ENCODE measurements at places on chromosomes 6 and 20.

DNA sequence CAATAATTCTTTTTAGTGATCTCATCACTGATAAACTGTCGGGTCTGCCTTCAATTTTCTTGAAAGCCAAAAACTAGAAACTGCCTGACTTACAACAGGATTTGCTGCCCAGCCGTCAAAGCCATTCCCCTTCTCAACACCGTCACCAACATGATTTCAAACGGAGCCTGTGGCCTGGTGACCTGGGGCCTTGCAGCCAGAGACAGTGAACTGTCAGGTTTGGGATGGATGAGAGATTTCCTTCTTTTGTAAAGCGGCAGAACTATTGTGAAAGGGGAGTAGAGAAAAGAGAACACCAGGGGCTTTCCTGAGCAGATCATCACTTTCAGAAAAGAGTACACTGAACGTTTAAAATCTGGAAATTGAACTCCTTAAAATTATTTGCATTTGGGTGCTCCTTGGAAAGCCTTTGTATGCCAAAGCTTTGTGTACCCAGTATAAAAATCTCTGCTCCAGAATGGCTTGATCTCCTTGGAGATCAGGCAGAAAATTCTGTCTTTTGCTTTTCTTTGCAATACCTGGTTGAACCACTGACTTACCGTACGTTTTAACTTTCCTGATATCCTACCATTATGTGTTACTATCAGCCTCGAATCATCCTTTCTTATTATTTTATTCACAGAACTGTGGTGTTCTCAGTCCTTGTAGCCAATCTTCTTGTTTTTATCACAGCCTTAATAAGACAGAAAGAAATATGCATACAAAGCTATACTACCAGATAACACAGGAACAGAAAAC is 125.2 kb downstream of the PACRG start:
- H3K27ac ChIP-seq: no peak overlapping the region
- H3K36me3 ChIP-seq: no peaks in the 10 kb centered on the region
- H3K4me3 ChIP-seq: no peak overlapping the region
- H3K4me1 ChIP-seq: no peaks in the 10 kb centered on the region
- DNase-seq: no peak

DNA sequence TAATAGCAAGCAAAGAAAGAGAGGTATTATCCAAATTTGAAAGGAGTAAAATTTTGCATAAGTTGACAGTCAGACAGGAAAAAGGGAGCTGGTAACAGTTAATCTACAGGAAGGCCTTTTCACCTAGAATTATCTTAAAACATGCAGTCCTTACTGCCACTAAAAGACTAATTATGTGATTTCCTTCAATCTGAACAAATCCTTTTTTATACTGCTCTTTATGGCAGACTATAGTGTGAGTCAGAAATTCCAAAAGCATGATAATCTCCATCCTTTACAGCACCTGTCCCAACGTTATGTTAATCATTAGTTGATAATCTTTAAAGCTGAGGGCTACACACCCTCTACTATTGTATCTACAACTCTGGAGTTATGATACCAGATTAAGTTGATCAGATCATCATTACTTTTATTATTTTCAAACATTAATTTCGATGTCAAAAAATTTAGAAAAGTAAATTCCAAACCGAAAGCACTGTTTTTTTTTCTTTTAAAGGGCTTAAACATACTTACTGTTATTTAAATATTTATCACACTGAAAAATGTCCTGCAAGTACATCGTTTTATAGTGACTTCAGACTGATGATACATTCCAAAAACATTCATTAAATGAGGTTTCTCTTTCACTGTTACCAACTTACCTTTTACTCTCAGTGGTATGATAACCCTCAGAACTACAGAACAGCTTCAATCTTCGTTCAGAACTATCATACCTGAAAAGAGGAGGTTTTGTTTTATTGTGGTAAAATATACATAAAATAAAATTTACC is 33.2 kb upstream of the AKAP7 start:
- no peaks in the 10 kb centered on the region for H3K4me1 ChIP-seq
- no peak overlapping the region for H3K4me3 ChIP-seq
- no peak overlapping the region for H3K27ac ChIP-seq
- DNase-seq: no peak

- H3K4me3 ChIP-seq: no peak overlapping the region
- H3K27ac ChIP-seq: no peak overlapping the region
- DNase-seq: no peak
- H3K4me1 ChIP-seq: no peaks in the 10 kb centered on the region
- H3K27me3 ChIP-seq: no peaks in the 10 kb centered on the region
- no peaks in the 10 kb centered on the region for H3K36me3 ChIP-seq
Observed at GRCh38 chr6:18985996-18986395, 598.8 kb downstream of the RNF144B start.

DNA sequence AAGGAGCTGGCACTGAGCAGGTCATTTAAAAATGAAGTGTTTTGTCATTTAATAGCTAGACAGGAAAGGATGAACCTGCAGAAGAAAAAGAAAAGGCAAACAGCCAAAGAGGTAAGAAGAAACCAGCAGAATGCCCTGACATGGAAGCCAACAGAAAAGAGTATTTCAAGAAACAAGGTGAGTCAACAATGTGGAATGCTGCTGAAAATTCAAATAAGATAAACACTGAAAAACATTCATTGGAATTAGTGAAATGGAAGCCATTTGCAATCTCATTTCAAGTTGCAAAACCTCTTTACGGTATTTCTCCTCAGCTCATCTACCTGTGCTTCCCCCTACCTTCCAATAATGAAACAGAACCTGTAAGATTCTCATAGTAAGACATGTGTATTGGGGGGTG is 59.6 kb downstream of the RWDD2A start:
- H3K27ac ChIP-seq: no peak overlapping the region
- no peak overlapping the region for H3K4me3 ChIP-seq
- H3K36me3 ChIP-seq: no peaks in the 10 kb centered on the region
- no peaks in the 10 kb centered on the region for H3K27me3 ChIP-seq
- H3K4me1 ChIP-seq: no peaks in the 10 kb centered on the region
- DNase-seq: no peak

- DNase-seq: no peak
- H3K4me3 ChIP-seq: peak within 1 kb of the TSS; percentile 39
- peaks cover 24% of the 10 kb centered on the region for H3K4me1 ChIP-seq
- H3K27ac ChIP-seq: no peak within 1 kb of the TSS
Observed at GRCh38 chr20:54173653-54174456, at the start of gene CYP24A1. CYP24A1 (minus strand) TSS chr20:54173986; CDS start chr20:54173579, 407 bp downstream.

- peak overlapping the region; percentile 42 for H3K4me3 ChIP-seq
- H3K36me3 ChIP-seq: no peaks in the 10 kb centered on the region
- H3K27ac ChIP-seq: no peak overlapping the region
- no peaks in the 10 kb centered on the region for H3K27me3 ChIP-seq
- DNase-seq: no peak
Observed at GRCh38 chr6:11711003-11711983, 67.3 kb downstream of the ADTRP start.

DNA sequence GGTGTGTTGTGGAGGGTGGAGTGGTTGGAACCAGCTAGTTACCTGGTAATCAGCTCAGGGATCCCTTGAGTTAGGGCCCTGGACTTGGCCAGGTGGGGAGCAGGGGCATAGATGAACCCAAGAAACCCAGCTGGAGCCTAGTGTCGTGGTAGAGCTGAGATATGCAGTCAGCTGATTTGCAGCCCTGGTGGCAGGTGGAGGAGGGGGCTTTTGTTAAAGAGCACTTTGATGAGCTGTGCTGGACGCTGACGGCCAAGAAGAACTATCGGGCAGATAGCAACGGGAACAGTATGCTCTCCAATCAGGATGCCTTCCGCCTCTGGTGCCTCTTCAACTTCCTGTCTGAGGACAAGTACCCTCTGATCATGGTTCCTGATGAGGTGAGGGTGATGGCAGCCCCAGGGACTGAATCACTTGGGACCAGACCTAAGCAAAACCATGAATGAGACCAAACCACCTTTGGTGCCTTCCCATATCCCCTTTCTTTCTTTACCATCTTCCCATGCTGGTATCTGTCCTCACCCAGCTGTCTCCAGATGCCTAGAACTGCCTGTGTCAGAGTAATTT is 12.7 kb downstream of the DEF6 start:
- no peak overlapping the region for H3K4me3 ChIP-seq
- no peak overlapping the region for H3K27ac ChIP-seq
- DNase-seq: no peak
- no peaks in the 10 kb centered on the region for H3K36me3 ChIP-seq
- no peaks in the 10 kb centered on the region for H3K27me3 ChIP-seq

GRCh38 chr6:38552121-38552520 is 87.6 kb downstream of the BTBD9 start:
- H3K27me3 ChIP-seq: no peaks in the 10 kb centered on the region
- H3K36me3 ChIP-seq: no peaks in the 10 kb centered on the region
- no peak overlapping the region for H3K4me3 ChIP-seq
- H3K27ac ChIP-seq: no peak overlapping the region
- H3K4me1 ChIP-seq: no peaks in the 10 kb centered on the region

GRCh38 chr6:150702675-150703074 is 103.0 kb downstream of the PLEKHG1 start:
- no peaks in the 10 kb centered on the region for H3K27me3 ChIP-seq
- H3K36me3 ChIP-seq: no peaks in the 10 kb centered on the region
- no peak for DNase-seq
- H3K27ac ChIP-seq: no peak overlapping the region
- no peak overlapping the region for H3K4me3 ChIP-seq

DNA sequence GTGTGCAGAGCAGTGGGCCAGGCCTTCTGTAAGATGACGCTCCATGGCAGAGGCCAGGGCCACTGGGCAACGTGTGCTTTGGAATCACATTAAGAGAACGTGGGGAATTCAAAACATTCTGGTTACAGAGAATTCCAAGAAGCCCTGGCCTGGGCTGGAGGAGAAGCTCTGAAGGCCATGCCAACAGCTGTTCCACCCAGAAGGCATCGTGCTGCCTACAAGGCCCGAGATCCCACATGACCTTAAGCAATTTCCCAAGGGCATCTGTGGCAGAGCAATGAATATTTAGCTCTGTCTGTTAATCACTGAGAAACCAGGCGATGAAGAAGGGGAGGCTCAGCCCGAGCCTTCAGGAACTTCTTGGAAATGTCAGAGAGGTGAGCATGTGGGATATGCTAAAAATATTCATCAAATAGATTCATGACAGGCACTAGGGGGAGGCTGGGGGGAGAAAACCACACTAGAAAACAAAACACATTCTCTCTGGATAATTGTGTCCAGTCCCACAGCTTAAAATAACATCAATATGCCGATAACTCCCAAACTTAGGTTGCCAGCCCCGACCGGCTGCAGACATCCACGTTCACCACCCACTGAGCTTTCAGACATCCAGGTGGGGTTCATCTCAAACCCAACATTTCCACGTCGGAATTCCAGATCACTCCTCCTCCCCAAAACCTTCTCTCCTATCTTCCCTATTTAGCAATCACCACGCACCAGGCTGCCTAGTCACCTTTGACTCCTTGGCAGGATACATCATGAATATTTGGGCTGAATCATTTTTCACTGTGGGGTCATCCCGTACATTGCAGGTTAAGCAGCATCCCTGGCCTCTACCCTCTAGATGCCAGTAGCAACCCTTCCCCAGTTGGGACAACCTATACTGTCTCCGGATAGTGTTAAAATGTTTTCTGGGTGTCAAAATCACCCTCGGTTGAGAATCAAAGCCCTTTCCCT is 6.6 kb downstream of the SULF2 start:
- no peaks in the 10 kb centered on the region for H3K36me3 ChIP-seq
- H3K27ac ChIP-seq: no peak overlapping the region
- DNase-seq: no peak

- H3K27me3 ChIP-seq: no peaks in the 10 kb centered on the region
- no peaks in the 10 kb centered on the region for H3K4me1 ChIP-seq
Observed at GRCh38 chr6:52435345-52435744, 15.2 kb downstream of the EFHC1 start.

DNA sequence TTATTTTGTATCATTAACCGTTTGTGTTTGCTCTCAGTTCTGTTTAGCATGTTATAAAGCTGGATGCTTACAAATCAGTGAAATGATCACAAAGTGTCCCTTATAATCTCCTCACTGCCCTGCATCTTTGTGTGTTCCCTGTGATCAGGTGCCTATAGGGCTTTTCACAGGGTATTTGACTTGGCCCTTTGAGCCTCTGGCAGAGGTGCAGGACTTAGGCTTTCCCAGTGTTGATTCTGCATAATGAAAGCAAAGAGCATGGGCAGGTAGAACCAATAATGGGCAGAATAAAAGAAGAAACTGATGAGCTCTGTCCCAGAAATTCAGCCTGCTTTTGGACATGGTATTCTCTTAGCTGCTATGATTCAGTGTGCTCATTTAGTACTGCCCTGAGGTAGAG is 16.9 kb upstream of the PBOV1 start:
- no peaks in the 10 kb centered on the region for H3K27me3 ChIP-seq
- H3K36me3 ChIP-seq: no peaks in the 10 kb centered on the region
- no peaks in the 10 kb centered on the region for H3K4me1 ChIP-seq
- no peak overlapping the region for H3K4me3 ChIP-seq
- DNase-seq: no peak
- H3K27ac ChIP-seq: no peak overlapping the region

DNA sequence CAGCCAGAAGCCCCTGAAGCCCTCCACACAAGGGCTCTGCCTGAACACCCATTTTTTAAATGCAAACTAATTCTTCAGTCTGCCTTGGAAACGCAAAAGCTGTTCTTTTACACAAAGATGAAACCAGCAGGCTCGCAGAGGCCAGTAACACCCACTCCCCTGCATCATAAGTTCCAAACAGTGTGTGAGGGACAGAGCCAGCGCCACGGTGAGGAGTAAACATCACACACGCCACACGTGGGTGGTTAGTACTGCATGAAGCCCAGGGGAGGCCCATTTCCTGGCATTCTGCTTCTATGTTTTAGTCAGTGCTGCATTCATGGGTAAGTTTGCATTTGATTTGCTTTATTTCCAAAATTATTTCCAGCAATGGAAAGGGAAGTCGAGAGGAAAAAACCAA is 217.7 kb upstream of the RIN2 start:
- H3K27ac ChIP-seq: no peak overlapping the region
- H3K27me3 ChIP-seq: no peaks in the 10 kb centered on the region
- no peak for DNase-seq
- no peaks in the 10 kb centered on the region for H3K36me3 ChIP-seq

GRCh38 chr6:45648262-45648620 is 270.5 kb upstream of the SUPT3H start:
- DNase-seq: no peak
- H3K27me3 ChIP-seq: no peaks in the 10 kb centered on the region
- H3K27ac ChIP-seq: no peak overlapping the region
- H3K4me3 ChIP-seq: no peak overlapping the region
- H3K4me1 ChIP-seq: no peaks in the 10 kb centered on the region

- no peaks in the 10 kb centered on the region for H3K27me3 ChIP-seq
- H3K36me3 ChIP-seq: no peaks in the 10 kb centered on the region
- H3K4me3 ChIP-seq: no peak overlapping the region
- no peaks in the 10 kb centered on the region for H3K4me1 ChIP-seq
Observed at GRCh38 chr6:5705252-5705651, 301.5 kb downstream of the NRN1 start.

DNA sequence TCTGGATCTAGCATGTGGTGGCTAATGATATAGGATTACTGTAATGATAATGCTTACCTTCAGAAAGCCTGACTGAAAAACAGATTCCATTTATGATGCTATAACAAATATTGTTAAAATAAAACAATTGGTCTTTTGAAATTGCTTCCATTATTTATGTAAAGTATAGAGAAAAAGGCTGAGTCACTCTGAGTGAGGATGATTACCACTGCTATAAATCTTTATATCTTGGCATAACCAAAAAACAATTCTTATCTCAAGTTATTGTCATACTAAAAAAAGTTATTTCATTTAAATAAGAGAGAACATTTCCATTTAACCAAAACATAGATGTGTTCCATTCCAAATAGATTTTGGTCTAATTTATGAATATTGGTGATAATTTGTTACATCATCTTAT is 53.0 kb upstream of the DST start:
- DNase-seq: no peak
- H3K36me3 ChIP-seq: no peaks in the 10 kb centered on the region
- no peaks in the 10 kb centered on the region for H3K27me3 ChIP-seq
- H3K27ac ChIP-seq: no peak overlapping the region
- H3K4me1 ChIP-seq: peaks cover 2% of the 10 kb centered on the region
